ENCODE measurements at places on chromosomes 2 and 18.
A peak's percentile ranks its signal among the peaks of the same experiment; 100 is the strongest.

GRCh38 chr2:178237488-178238153, 43.3 kb downstream of the OSBPL6 start:
- DNase-seq, result no peak

GRCh38 chr2:176172007-176172894, 15.1 kb downstream of the HOXD3 start:
- no peak for DNase-seq

DNA sequence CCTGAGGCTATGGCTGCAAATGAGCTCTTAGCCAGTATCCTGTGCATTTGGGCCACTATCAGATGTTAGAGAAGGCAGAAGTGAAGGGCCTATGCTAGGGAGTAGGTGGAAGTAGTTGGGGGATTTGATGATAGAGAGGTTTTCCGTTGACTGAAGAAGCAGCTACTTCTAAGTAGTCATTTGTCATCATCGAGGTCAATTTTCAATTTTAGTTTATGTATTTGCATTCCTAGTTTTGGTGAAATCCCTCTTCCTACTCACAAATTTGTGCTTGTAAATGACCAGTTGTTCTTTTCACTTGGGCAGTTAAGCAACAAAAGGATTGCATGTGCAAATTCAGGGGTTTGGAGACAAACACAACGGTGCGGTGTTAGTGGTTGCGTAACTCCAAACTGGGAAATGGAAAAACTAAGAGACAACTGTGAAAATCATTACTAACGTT, 48.5 kb upstream of the PELI1 start:
- no peak for DNase-seq

DNA sequence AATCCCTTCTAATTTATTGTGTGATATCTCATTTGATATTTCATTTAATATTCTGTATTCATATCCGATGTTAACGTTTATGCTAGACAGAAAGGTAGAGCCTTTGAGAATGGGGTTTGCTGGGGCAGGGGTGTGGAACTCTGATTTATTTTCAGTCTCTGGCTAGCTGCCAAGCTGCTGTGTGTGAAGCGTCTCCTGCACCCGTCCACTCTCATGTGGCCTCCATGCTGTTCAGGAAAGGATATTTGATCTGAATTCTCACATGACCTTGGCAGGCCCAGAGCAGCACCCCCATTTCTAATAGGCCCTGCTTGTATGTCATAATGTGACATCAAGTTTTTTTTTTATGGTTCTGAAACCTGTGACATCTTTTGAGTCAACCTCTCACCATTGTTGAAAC, 1.6 kb downstream of the IL1R1 start:
- DNase-seq, result no peak

- DNase-seq, result no peak
Measured at GRCh38 chr2:119122663-119123062, 35.9 kb downstream of the C1QL2 start.

DNA sequence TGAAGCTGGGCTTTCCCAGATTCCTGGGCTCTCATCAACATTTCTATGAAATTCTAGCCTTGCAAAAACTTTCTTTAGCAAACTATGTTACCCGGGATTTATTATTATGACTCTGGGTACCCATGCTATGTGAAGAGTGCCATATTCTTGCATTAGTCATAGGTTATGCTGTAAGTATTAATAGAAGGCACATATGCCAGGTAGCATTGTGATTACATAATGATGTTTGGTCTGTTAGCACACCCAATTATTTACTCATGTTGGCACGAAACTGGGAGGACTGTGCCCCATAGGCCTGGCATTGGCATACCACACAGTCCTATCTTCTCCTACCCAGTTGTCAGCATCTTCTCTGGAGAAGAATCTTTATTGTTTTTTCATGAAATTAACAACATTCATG, 171.0 kb downstream of the SLC4A3 start:
- DNase-seq, result no peak

DNA sequence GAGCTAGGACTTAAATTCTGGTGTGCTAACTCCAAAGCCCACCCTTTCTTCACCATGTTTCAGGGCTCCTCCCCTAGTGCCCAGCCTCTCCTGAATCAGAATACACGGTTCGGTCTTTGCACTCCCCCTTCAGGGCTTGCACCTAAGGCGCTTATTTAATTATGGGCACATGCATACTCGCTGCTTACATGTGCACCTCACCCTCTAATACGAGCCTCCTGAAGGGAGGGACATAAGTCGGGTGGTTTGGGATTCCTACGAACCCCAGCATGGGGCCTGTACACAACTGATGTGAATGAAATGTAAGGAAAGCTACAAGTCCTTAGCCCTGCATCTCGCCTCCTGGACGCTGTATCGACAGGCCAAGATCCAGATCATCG, 435 bp downstream of the IFT172 start:
- DNase-seq, result no peak

DNA sequence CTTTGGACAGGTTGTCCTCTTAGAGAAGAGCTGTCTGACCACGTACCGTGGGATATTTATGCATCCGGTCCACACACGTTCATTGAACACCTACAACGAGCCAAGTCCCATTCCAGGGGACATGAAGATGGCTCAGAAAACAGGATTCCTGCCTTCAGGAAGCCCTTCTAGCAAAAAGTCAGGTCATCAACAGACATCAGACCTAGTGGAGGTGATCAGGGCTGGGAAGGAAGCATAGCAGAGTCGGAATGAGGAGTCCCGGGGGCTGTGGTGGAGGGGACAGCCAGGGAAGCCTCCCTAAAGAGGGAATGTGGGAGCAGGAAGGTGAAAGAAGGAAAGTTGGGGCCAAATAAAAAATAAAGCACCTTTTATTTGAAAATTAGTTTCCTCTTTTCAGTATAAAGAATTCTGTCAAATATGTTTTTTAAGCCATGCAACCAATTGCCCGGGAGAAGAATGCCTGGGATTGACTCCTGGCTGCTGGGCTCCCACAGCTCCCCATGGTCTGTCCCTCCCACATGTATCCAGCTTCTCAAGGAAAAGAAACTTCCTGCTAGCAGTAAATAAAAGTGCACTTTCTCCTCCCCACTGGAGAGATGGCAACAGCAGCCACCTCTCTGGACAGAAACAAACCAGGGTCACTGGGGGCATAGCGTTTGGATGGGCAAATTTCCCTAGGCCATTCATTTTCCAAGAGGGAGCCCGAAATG, 144.8 kb downstream of the SMAD7 start:
- DNase-seq, result no peak

DNA sequence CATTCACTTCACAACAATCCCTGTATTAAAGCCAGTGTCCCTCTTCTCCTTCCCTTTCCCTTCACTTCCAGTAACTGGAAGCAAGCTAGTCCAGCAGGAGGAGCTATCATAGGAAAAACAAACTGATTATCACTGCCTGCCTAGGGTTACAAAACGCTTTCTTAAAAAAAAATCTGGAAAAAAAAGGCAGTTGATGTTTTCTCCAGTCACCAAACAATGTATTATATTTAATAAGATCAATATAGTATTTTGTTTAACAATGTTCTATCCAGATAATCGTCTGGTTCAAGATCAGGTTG, 78.8 kb upstream of the ITGB6 start:
- DNase-seq, result no peak

- no peak for DNase-seq
Measured at GRCh38 chr2:241496904-241497877, 11.2 kb downstream of the STK25 start.

GRCh38 chr2:70959271-70959761, 19.1 kb upstream of the ANKRD53 start:
- DNase-seq, result no peak

GRCh38 chr2:152402780-152403759, 68.1 kb downstream of the FMNL2 start:
- DNase-seq, result no peak

- DNase-seq, result no peak
Measured at GRCh38 chr2:145741181-145741580, 1221.3 kb upstream of the ZEB2 start.

DNA sequence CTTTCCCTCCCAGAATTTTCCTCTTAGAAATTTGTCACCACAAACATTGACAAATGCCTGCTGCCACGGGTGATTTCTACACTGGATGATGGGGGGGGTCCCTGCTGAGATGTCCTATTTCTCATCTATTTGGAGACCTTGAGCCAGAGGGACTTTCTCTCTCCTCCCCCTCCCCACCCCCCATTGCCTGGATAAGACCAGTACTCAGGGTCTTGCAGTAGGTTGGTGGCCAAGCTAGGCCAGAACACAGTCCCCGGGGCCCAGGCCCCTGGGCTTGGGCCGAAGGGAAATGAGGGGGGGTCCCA, 560 bp upstream of the DUSP2 start:
- DNase-seq, result no peak

DNA sequence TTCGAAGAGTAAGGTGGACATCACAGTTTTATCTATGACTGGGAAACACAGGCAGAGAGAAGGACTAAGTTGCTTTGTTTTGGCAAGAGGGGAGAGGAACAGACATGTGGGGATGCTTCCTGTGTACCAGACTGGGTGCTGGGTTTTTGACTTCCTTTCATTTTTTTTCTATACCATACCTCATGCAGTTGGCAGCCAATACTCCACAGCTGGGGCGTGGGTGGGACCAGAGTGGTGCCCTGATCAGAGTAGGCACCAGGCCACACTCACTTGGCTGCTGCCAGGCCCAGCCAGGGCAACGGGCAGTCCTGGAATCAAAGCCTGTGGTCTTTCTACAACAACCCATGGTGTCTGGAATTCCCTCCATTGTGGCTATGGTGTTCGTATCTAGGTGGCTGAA, 45.2 kb downstream of the SH3RF3 start:
- no peak for DNase-seq

GRCh38 chr18:9704233-9705118, 3.6 kb upstream of the RAB31 start:
- DNase-seq, result no peak

GRCh38 chr2:190974629-190975361, 39.2 kb downstream of the STAT1 start:
- DNase-seq, result no peak

- no peak for DNase-seq
Measured at GRCh38 chr2:229282758-229283546, 11.9 kb upstream of the PID1 start.

- no peak for DNase-seq
Measured at GRCh38 chr2:176769499-176770370, 442.9 kb upstream of the HNRNPA3 start.

DNA sequence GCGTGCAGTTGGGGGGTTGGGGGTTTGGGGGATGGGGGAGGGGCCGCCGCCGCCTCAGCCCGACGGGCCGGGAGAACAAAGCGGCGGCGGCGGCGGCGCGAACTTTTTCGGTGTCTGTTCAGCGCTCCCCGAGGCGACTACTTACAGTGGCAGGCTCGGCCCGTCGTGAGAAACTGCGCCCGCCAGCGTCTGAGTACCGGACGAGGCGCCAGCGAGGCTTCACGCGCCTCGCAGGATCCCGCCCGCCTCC, 172 bp downstream of the PRKD3 start:
- peak; percentile 66 for DNase-seq

GRCh38 chr2:226671141-226671676, 128.4 kb downstream of the IRS1 start:
- no peak for DNase-seq

- no peak for DNase-seq
Measured at GRCh38 chr2:145484448-145485097, 964.7 kb upstream of the ZEB2 start.

GRCh38 chr2:240936106-240936505, 30.0 kb downstream of the CROCC2 start:
- no peak for DNase-seq

DNA sequence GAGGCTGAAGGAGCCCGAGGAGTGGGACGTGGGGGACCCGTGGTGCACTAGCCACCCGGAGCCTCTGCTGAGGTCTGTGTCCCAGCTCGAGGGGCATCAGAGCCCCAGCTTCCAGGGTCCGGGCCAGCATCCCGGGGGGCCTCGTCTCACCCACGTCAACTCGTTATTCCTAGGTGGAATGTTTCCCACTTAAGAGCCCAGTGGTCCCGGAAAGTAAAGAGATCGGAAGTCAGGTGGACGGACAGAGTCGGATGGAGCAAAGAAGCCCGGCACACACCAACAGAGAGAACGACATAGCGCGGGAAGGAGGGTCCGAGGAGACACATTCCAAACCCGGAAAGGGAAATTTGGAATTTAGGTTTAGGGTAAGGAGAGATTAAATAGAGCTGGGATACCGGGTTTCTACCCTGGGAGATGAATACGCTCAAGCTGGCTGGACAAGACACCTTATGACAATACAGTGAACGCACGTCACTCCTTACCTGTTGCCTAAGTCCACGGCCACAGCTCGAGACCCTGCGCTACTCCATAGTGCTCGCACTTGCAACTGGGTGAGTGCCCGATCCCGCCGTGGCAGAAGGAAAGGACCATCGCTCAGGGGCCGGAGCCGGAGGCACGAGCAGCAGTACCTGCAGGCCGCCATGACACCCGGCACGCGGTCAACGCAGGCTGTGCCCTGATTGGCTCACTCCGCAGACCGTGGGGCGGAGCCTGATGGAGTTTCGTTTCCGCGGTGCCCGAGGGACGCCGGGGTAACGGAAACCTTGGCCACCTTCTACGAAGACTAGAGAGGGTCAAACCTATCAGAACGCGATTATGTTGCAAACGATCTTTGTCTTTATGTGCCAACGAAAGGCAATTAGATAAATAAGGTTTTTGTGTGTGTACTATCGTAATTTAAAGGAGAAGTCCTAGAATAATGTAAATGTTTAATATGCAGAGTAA, at the start of gene PNPT1:
Gene PNPT1, minus strand, starts transcription at position 664 of the 945 bp plus-strand sequence. Its CDS starts 21 bp downstream, at position 643.
- peak; percentile 85 for DNase-seq

- DNase-seq, result no peak
Measured at GRCh38 chr2:127422559-127423477, 4.6 kb downstream of the PROC start.

DNA sequence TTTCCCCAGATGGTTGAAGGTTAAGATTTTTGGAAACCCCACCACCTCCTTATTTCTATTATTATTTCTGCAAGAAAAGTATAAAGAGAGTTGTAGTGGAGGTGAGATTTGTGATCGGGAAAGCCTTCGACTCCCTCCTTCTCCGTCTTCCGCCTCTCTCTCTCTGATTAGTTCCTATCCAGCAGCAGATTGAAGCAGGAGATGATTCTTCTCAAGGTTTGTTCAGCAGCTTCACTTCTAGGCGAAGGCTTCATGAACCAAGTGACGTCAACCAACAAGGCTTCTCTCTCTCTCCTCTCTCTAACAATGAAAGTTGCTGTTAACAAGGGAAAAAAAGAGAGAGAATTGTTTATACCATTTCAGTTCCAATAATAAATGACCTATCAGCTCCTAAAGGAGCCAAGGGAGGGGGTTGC, at the start of gene BAZ2B:
Gene BAZ2B, minus strand, starts transcription at position 263 of the 416 bp plus-strand sequence. CDS start 137,829 bp downstream, outside the sequence.
- no peak for DNase-seq

DNA sequence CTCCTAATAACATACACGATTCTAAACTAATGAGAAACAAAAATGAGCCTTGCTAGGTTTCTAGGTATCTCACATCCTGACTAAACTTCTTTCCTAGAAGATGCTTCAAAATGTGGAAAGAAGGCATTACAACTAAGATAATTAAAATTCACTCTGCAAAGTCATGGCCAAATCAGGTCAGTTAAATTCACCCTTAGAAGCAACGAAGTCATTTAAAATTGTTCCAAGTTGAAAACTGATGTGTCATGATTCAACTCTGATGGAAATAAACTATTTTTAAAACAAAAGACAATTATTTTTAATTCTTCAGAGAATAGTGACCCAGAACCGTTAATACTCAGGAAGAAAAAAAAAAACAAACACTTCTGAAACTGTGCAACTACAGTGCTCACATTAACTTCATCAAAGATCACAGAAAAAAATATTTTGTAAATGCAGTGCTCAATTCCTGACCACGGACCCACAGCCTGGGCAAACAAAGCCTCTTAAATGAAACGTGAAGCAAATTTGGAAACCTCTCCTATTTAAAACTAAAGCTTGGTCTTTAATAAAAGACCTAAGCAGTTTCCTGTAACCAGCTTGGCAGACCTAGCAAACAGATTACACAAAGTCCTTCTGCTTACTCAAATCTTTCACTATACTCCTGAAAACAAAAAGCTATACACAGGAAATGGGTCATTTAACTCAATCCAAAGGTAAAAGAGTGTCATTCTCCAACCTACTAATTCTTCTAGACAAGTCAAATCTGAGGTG, 39.0 kb downstream of the CHN1 start:
- DNase-seq, result no peak

Data from effector memory CD4-positive, alpha-beta T cell (primary cell).